CD4-positive, alpha-beta T cell treated with Interleukin-6 for 4 hours (primary cell): ENCODE measurements at places on chromosomes 3 and 15.

- no peak for DNase-seq
These were observed 501.3 kb downstream of the NTRK3 start for GRCh38 chr15:87755226-87755625.

DNA sequence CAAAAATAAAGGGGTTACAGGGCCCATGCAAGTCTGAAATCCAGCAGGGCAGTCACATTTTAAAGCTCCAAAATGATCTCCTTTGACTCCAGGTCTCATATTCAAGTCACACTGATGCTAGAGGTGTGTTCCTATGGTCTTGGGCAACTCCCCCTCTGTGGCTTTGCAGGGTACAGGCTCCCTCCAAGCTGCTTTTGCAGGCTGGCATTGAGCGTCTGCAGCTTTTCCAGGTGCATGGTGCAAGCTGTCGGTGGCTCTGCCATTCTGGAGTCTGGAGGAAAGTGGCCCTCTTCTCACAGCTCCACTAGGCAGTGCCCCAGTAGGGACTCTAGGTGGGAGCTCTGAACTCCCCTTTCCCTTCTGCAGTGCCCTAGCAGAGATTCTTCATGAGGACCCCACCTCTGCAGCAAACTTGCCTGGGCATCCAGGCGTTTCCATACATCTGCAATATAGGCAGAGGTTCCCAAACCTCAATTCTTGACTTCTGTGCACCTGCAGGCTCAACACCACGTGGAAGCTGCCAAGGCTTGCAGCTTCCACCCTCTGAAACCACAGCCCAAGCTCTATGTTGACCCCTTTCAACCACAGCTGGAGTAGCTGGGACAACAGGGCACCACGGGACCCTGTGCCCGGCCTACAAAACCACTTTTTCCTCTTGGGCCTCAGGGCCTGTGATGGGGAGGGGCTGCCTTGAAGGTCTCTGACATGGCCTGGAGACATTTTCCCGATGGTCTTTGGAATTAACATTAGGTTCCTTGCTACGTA lies 80.1 kb upstream of the PLSCR5 start:
- no peak for DNase-seq

GRCh38 chr3:138249636-138250035 lies 62.5 kb downstream of the ARMC8 start:
- no peak for DNase-seq

GRCh38 chr3:15979495-15979894 lies 181.7 kb upstream of the ANKRD28 start:
- no peak for DNase-seq

DNA sequence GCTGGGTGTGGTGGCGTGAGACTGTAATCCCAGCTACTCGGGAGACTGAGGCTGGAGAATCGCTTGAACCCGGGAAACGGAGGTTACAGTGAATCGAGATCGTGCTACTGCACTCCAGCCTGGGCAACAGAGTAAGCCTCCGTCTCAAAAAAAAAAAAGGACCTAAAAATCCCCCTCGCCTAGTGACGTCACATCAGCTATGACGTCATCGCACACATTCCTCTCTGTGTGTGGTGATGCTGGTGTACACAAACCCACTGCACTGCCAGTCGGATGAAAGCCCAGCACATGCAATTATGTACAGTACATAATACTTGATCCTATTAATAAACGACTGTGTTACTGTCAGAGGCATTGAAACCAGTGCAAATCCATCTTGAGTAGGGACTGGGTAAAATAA lies 40.2 kb upstream of the SEC61A1 start:
- no peak for DNase-seq

- no peak for DNase-seq
These were observed 161.3 kb downstream of the GREM1 start for GRCh38 chr15:32878869-32879805.

- no peak for DNase-seq
These were observed 33.4 kb downstream of the SH3BP5 start for GRCh38 chr3:15299036-15299435.
